ENCODE measurements at places on chromosomes 1 and 21.

DNA sequence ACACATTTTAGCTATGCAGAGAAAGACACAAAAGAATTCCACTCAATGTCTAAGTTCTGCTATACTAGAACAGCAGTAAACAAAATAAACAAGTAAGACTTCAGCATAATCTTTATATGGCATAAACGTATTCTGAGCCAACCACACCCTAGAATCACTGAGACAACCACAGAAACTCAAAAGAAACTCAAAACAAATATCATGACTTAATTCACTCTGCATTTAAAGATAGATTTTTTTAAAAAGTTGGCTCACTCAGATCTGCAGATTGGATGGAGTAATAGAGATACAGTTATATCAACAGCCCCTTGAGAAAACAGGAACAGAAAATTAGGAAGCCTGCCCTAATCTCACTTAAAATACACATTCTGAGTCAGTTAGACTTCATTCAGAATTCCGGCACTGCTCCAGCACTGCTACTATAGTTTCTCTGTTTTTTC, 95.0 kb downstream of the COL24A1 start:
- no peak for DNase-seq

DNA sequence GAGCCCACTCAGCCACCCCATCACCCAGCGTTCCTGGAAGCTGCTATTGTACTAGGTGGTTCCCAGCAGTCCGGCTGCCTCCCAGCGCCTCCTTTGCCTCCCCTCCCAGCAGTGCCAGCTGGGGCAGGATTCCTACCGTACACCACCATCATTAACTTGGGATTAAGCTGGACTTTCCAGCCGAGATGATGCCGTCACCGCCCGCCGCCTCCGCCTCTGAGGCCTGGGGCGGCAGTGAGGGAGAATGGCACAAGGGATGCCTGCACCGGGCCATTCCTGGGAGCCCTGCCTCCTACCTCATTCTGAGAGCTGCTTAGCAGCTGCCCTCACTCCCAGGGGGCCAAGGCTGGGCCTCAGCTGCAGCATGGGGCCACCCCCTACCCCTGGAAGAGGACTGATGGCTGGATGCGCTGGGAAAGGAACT, 13.2 kb downstream of the CNTN2 start:
- no peak for DNase-seq

- DNase-seq = no peak
Measured at GRCh38 chr1:213070406-213070805, 19.4 kb downstream of the RPS6KC1 start.

GRCh38 chr1:245458234-245458633, 303.4 kb downstream of the KIF26B start:
- DNase-seq = no peak

Measured in DMS153 (cell line).